ENCODE measurements at places on chromosomes 5 and 9. TPM values are rescaled to one million over a fixed set of nuclear protein-coding genes. Genes with fewer than 3 reads are reported as not detected.

GRCh38 chr5:158039441-158039840, 180.5 kb upstream of the CLINT1 start:
- DNase-seq = no peak

DNA sequence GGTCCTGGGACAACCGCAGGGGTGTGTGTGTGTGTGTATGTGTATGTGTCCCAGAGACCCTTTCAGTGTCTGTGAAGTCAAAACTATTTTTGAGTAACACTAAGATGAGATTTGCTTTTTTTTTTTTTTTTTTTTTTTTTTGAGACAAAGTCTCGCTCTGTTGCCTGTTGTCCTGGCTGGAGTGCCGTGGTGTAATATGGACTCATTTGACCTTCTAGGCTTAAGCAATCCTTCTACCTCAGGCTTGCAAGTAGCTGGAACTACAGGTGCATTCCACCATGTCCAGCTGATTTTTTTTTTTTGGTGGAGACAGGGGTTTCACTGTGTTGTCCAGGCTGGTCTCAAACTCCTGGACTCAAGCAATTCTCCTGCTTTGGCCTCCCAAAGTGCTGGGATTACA, 97.4 kb upstream of the KLF9 start:
- no peak for DNase-seq

- no peak for DNase-seq
Measured at GRCh38 chr5:143837306-143837848, 25.4 kb downstream of the HMHB1 start.

- DNase-seq = no peak
Measured at GRCh38 chr9:135086597-135087488, 625 bp upstream of the OLFM1 start.

The HSDL2 gene
- 20.9 TPM for total RNA-seq

The WDR38 gene
- total RNA-seq = not detected

The IL17B gene
- not detected for total RNA-seq

The CARD9 gene
- total RNA-seq = 1.3 TPM
